Tibial nerve (tissue), 4 donors: ENCODE measurements at places on chromosomes 2 and 18.

GRCh38 chr2:174124181-174124580, 124.2 kb downstream of the OLA1 start:
- DNase-seq = no peak

GRCh38 chr2:157032017-157032416, 225.5 kb upstream of the GALNT5 start:
- DNase-seq = no peak

DNA sequence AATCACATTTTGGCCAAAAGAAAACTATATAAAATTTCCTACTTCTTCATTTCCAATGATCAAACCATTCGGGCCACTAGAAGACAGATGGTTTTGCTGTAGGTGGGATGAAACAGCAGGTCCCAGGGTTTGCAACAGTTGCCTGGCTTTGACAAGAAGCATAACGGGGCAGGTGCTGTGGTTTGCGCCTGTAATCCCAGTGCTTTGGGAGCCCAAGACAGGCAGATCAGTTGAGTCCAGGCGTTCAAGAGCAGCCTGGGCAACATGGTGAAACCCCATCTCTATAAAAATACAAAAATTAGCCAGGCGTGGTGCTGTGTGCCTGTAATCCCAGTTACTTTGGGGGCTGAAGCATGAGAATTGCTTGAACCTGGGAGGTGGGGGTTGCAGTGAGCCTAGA, 81.4 kb upstream of the XPO1 start:
- DNase-seq = no peak

- DNase-seq = no peak
Observed at GRCh38 chr2:17544256-17544655, 3.8 kb downstream of the VSNL1 start.

GRCh38 chr2:239576784-239577685, 176.2 kb upstream of the HDAC4 start:
- DNase-seq = no peak

DNA sequence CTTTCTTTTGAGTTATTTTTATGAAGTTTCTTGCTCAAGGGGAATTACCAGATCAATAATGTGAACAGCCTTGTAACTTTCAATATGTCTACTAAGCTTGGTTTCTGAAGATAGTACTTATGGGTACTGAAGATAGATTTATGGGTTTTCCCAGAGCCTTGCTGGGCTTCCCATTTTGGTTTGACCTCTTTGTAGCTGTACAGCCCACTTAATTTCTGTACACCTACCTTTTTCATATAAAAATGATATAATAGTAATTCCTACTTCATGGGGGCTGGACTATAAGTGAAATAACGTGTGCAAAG, 22.2 kb downstream of the IL1R2 start:
- DNase-seq = no peak

GRCh38 chr2:176246331-176246730, 22.9 kb upstream of the MTX2 start:
- no peak for DNase-seq

DNA sequence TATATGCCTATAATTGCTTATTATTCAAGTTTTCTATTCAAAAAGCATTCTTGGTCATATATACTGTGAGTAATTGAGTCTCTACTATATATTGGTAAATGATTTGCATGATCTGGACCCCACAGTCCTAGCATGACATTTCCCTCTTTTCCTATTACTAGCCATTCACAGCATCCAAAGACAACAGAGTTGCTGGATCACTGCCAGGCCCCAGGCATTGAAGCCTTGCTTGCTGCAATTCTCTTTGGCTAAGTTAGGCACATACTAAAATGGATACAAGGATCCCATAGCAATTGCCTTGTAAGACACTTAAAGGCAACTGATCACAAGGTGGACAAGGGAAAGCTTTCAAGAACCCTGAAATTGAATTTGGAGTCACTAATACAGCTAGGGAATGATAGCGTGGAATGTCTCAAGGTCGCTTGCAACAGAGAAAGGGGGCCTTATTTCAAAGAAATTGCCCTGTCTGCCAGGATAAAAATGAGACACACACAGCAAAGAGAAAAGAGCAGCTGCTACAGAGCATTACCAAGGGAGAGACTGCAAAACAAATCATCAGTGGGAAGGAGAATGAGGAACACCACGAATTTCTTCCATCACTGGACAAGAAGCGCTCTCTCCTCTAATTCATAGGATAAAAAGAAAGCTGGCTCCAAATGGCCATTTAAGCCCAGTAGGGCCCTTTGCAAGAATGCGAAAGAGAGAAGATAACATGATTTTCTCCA, 77.1 kb upstream of the EPHA4 start:
- peak; percentile 61 for DNase-seq

GRCh38 chr18:8439055-8439454, 170.2 kb upstream of the RAB12 start:
- no peak for DNase-seq

GRCh38 chr2:28716265-28716865, 35.3 kb upstream of the PPP1CB start:
- DNase-seq = peak; percentile 69

GRCh38 chr2:149223472-149224095, 106.8 kb upstream of the LYPD6 start:
- DNase-seq = no peak

DNA sequence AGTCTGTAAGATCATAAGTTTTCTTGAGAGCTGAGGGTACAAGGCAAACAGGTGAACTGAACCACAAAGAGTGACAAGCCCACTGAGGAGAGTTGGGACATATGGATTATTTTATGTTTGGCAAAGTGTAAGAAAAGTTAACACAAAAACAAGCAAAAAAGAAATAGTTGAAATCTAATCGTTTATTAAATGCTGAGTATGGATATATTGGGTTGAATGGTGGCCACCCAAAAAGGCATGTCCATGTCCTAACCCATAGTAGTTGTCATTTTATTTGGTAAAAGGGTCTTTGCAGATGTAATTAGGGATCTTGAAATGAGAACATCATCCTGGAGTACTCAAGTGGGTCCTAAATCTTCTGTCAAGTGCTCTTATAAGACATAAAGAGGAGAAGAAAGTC, 24.9 kb upstream of the TWIST2 start:
- no peak for DNase-seq

- DNase-seq = no peak
Observed at GRCh38 chr2:46380038-46380940, 83.1 kb downstream of the EPAS1 start.

GRCh38 chr2:178277741-178278197, 83.5 kb downstream of the OSBPL6 start:
- no peak for DNase-seq

GRCh38 chr2:184596819-184597411, 1.4 kb upstream of the ZNF804A start:
- no peak for DNase-seq
